Fibroblast of skin of left quadriceps (primary cell): ENCODE measurements at places on chromosomes 16 and 17.

DNA sequence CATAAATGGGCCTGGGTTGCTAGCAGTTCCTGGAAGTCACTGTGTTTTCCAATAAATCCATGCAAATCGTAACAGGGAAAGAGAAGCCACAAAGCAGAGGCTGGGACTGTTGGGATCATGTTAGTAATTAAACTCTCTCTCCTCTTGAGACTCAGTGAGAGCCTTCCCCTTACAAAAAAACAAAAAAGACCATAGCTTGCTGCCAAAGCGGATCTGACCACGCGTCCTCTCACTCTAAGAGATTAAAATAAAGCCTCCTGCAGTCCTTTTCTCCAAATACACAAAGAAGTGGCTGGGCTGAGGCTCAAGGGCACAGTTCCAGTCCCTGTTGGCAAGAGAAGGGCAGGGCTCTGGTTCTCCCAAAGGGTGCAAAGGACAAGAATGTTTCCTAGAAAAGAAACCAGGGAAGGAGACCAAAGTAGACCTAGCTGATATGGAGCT, 38.5 kb downstream of the PIGL start:
- no peak for DNase-seq

GRCh38 chr16:47503936-47504335, 42.8 kb downstream of the PHKB start:
- DNase-seq, result no peak

DNA sequence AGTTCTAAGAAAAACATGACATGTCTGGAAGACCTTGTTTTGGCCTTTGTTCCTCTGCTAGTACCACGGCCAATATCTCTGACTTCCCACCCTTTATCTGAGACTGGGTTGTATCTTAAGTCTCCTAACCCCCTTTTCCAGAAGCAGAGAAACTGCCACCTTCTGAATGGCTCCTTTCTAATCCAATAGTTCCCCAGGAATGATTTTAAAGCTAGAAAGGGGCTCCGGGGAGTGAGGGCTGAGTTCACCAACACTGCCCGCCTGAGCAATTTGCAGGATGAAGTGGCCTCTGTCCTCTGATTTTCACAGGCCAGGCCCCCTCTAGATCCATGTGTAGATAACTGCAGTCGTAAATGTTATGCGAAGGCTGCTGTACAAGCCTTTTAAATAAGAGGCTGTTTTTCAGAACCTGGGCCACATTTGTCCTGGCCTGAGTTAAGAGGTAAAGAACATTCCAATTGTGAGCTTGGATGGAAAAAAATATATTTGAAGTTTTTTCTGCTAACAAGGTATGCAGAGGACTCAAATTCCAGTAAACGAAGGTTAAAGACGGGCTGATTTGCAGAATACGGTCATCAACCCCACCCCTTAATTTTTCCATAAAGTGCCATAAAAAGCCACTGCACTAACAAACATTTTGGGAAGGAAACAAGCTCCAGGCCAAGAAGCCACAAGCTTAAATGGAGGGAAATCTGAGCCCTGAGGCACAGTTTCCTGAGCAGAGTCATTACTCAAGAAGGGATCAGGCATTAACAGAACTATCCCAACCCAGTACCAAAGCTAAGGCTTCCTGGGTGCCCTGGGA, 117.0 kb upstream of the MAF start:
- DNase-seq, result no peak

DNA sequence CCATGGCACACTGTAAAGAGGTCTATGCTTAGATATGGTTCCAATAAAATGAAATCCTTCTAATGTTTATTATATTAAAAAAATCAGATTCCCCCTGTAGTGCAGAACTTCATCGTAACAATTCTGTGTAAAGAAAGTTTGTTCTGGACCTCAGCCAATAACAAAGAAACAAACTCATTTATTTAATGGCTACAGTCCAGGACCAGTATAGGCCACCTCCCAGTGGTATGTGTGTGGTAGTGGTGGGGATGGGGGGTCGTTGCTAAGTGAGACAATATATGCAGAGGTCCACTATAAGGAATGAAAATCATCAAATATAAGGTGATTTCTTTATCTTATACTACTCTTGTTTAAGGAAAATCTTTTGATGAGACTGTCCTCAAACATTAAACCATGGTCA, 136.4 kb downstream of the CDK5R1 start:
- DNase-seq, result no peak

DNA sequence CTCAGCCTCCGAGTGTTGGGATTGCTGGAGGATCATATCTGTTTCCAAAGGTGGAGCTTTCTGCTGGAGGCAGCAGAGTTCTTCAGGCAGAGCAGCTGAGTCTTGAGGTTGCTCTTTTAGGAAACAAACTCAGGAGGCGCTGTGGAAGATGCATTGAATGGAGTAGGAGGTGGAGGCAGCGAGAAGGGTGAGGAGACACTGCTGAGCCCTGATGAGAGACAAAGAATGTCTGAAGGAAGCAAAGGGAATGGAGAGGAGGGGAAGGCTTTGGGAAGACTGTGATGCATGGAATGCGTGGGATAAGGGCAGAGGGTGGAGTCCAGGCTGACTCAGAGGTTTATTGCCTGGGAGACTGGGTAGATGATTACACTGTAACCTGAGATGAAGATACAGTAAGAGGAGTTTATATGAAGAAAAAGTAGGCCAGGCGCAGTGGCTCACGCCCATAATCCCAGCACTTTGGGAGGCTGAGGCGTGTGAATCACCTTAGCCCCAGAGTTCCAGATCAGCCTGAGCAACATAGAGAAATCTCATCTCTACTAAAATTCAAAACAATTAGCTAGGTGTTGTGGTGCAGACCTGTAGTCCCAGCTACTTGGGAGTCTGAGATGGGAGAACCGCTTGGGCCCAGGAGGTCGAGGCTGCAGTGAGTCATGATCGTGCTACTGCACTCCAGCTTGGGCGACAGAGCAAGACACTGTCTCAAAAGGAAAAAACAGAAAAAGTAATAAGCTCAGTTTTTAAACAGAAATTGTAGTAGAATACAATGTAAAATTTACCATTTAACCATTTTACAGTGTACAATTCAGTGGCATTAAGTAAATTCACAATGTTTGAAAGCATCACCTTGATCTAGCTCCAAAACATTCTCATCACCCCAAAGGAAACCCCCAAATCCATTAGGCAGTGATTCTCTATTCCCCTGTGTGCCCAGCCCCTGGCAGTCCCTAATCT, 17.8 kb upstream of the TMEM219 start:
- DNase-seq, result peak; percentile 97

- DNase-seq, result no peak
Measured at GRCh38 chr16:88807626-88808453, 3.9 kb downstream of the APRT start.

DNA sequence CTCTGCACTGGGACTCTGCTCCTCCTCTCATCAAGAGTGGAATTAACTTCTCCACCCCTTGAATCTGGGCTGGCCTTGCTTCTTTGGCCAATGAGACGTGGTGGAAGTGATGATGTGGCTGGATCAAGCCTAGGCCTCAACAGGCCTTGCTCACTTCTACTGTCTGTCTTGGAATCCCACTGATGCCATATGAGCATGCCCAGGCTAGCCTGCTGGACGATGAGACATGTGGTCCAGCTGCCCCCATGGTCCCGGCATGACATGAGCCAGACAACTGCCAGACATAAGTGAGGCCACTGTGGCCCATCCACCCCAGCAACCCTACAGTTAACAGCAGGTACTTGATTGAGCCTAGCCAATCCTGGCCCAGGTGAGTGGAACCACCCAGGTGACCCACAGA, 18.7 kb downstream of the VAC14 start:
- DNase-seq, result no peak

GRCh38 chr17:28475151-28475900, 1.9 kb downstream of the SLC13A2 start:
- no peak for DNase-seq

GRCh38 chr17:27631411-27631760, 398 bp downstream of the LGALS9 start:
- DNase-seq, result no peak

GRCh38 chr17:14089179-14089578, 19.9 kb downstream of the COX10 start:
- DNase-seq, result no peak

GRCh38 chr17:59355702-59356325, 24.4 kb downstream of the YPEL2 start:
- no peak for DNase-seq

DNA sequence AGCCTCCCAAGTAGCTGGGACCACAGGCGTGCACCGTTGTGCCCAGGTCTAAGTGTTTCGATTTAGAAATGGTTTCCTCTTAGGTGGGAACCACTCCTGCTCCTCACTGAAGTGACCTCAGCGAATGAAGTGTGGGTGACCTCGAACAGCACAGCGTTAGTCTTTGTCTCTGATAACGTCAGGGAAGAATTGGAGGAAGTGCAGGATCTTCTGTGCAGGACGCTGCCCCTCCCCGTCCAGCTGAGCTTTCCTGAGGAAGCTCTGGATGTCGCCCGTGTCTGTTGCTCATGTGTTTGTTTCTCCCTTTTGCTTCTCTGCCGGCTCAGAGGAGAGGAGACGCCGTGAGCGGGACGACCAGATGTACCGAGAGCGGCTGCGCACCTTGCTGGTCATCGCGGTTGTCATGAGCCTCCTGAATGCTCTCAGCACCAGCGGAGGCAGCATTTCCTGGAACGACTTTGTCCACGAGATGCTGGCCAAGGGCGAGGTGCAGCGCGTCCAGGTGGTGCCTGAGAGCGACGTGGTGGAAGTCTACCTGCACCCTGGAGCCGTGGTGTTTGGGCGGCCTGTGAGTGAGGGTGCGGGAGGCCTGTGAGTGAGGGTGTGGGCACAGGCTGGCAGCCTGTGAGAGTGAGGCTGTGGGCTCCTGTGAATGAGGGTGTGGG, 15.6 kb downstream of the SPG7 start:
- DNase-seq, result no peak

GRCh38 chr16:29926711-29927052, 656 bp upstream of the KCTD13 start:
- DNase-seq, result no peak

- DNase-seq, result no peak
Measured at GRCh38 chr16:81487301-81487720, 42.7 kb downstream of the CMIP start.

GRCh38 chr17:81018044-81018802, 16.7 kb upstream of the BAIAP2 start:
- no peak for DNase-seq

DNA sequence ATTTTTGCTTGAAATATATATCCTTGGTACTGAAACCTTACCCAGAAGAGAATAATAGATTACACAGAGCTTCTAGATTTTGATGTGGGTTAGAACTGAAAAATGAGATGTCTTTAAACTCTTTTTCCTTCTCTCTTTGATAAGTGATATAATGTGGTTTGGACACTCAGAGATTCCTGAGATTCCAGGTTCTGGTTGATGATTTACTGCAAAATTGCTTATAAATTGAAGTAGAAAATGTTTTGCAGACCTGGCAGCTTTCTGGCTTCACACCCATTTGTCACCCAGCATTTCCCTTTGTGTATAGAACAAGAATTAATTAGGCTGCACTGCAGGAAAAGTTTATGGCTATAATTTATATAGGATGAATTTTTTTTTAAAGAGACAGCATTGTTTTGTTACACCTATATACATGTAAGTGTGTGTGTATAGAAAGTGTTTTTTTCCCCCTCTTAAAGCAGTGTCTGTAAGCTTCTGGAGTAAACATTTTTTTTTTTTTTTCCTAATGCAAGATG, 23.5 kb downstream of the AATF start:
- DNase-seq, result no peak

DNA sequence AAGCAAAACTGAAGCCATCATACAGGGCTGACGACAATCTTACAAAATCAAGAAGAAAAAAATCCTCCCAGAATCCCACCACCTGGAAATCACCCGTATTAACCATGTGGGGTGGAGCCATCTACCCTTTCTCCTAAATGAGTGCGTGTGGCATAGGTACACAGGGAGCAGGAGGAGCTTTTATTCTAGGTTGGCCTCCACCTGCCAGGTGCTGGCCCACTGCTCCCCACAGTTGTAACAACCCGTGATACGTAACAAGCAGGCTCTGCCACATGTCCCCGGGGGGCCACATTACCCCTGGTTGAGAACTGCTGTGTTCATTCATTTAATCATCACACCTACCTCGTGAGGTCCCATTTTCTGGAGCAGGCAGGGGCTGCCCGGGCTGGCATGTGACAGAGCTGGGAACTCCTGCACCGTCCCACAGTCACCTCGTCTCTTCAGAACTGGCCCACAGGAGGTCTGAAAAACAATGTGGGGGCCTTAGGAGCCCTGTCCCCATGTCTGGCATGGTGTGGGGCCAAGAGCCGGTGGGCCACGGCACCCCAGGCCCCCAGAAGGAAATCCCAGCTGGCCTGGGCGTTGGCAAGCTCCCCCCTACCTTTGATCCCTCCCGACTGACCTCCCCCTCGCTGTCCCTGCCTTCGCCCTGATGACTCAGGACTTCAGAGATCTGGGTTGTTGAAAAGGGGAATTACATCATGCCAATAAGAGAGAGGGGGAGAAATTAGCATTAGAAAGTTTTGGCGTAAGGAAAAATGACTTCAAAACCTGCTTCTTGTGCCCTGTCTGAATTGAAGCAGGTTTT, 12.9 kb downstream of the CMIP start:
- peak; percentile 42 for DNase-seq

DNA sequence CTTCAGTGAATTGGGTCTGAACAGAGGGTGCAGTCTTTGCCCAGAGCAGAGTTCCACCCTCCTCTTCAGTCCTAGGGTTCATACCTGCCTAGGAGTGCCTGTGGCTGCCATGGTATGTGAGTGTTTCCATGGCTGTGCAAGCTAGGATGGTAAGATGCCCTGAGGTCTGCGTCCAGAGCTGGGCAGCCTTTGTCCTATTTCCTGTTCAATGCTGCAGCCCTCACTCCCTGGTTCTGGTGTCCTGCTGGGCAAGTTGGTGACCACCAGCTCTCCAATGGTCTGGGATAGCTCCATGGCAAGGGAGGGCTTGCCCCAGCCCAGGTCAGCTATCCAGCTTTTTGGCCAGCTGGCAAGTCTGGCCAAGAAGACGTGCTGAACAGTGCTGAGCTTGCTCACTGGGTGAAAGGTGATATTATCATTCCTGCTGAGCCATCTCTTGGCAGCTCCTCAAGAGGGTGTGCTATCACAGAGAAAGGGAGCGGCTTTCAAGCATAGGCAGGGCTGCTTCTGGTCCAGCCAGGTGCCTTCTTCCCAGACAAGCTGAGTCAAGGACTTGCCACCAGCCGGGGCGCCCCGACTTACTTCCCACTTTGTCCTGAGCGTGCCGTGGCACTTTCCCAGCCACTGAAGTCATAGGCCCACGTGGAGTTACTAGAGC, 13.0 kb upstream of the NFATC3 start:
- no peak for DNase-seq

DNA sequence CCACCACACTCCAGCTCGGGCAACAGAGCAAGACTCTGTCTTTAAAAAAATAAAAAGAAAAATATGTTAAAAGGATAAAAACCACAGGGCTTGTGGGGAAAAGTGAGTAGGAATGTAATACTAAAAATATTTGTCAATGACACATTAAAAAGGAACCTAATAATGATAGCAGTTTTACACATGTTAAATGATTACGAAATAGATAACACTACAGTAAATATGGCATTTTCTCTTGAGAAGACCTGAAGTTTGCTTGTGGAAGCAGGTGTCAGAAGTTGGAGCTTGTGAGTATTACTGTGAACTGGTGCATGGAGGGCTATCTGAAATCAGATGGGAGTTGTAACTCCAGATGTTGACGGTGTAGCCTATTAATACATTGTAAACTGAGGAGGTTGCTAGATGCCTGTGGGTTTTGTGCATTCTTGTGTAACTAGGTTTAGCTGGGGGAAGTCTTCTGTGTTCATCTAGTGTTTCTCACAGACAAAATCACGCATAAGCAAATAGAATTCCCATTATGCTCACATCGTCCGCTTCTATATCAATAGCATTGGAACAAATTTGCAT, 44.2 kb upstream of the CLEC18A start:
- peak; percentile 73 for DNase-seq
